ENCODE measurements at places on chromosomes 2 and 18.

- no peak for DNase-seq
Measured at GRCh38 chr2:71927757-71928715, 219.6 kb downstream of the CYP26B1 start.

- DNase-seq: no peak
Measured at GRCh38 chr18:57004366-57005121, 142.3 kb upstream of the BOD1L2 start.

GRCh38 chr18:79805926-79806487 is 8.3 kb downstream of the KCNG2 start:
- DNase-seq: no peak

GRCh38 chr18:12637393-12637792 is 20.5 kb downstream of the SPIRE1 start:
- DNase-seq: no peak

DNA sequence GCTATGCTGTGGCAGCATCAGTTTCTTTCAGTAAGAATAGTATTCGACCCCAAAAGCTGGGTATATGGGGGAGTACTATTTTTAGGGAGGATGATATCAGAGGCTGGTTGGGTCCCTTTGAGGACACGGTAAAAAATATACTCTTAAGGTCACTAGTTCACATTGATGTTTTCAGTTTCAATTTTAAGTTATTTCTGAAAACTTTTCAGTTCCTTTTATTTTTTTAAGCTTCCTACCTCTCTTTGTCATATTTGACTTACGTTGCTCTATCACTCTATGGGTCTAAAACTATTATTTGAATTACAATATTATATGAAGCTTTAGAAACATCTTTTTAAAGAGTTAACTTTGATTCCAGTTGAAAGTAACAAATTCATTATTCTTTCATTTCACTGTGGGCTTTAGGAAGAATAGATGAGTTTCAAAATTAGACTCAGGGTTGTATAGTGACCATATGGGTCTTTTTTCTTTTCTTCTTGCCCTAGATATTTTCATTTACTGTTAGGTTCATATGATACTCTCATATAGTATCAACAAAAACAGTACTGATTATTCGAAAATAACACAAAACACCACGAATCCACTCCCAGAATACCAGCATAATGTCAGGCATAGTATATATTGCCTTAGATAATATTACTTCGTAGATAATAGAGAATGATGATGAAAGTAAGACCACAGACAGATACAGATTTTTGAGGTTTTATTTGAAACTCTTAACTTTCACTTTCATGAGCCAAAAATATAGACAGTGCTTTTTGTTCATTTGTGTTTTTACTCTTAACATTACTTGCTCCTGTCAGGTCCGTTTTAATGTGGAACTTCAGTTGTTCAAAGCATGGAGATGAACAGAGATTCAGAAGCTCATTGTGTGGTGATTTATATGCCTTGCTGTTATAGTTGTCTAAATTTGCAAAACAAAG is 9.8 kb downstream of the RMDN2 start:
- no peak for DNase-seq

GRCh38 chr18:50659091-50660003 is 99.5 kb downstream of the MAPK4 start:
- DNase-seq: no peak

- no peak for DNase-seq
Measured at GRCh38 chr2:37610638-37611289, 60.7 kb downstream of the CDC42EP3 start.

GRCh38 chr2:190867212-190867611 is 13.4 kb upstream of the GLS start:
- no peak for DNase-seq

GRCh38 chr2:30239308-30239985 is 8.1 kb downstream of the LBH start:
- no peak for DNase-seq

- no peak for DNase-seq
Measured at GRCh38 chr2:186980787-186981550, 132.0 kb upstream of the ZSWIM2 start.

GRCh38 chr18:11366410-11366809 is 217.0 kb upstream of the PIEZO2 start:
- no peak for DNase-seq
